Dorsolateral prefrontal cortex (tissue), 122 donors: ENCODE measurements at places on chromosomes 16 and 17.

GRCh38 chr17:79626156-79626890, 15.5 kb upstream of the RBFOX3 start:
- DNase-seq, result peak; percentile 19

DNA sequence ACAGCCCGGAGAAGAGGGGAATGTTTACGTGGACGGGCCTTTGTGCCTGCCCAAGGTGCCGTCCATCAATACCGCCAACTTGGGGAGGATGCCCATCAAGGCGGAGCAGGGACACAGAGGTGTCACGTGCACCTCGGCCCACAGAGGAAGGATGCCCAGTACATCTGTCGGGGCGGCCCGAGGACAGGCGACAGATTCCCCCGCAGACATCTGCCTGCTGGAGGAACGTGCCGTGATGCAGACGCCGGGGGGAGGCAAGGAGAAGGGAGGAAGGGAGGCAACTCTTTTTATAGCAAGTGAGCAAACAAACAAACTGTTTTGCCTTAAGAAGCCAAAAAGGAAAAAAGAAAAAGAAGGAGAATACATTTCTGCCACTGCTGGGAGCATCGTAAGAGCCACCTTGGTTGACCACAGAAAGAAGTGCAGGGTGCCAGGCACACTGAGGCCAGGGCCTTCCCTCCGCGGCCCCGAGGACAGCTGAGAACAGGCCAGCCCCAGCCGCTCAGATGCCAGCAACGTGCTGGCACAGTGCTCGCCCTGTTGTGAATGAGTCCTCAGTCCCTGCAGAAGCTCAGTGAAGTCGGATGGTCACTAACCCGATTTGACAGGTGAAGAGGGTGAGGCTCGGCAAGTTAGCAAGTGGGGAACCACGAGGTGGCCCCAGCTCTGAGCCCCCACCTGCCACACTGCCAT, 146.4 kb downstream of the RBFOX3 start:
- DNase-seq, result no peak

- DNase-seq, result no peak
Measured at GRCh38 chr16:47523342-47524006, 62.3 kb downstream of the PHKB start.

DNA sequence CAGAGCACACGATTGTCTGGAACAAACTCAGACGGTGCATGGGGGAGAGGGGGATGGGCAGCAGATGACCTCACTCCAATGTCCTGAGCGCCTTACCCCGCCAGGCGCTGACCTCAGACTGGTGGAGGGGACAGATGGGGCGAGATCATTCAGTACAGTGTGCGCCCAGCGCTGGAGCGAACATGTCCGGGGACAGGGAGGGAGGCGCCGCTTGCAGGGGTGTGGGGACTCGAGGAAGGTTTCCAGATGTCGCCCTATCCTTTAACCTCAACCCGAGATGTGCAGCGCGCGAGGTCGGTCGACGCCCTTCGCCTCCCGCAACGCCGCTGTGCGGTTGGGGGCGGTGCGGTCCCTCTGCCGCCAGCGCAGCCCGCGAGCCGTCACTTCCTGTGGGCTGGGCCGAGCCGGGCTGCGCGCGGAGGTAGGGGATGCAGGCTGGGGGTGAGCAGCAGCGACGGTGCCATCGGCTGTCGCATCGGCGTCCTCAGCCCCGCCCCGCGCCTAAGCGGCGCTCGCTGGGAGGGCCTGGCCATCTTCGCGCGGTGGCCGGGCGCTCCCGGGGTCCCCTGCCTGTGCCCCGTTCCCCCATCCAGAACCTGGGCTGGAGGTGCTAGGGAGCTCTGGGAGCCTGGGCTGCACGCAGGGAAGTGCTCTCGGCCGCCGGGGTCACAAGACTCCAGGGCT, 5.3 kb upstream of the CDR2L start:
- peak; percentile 91 for DNase-seq

GRCh38 chr17:27466743-27467375, 10.6 kb downstream of the KSR1 start:
- no peak for DNase-seq

- DNase-seq, result no peak
Measured at GRCh38 chr17:42706732-42707131, 24.4 kb downstream of the CNTNAP1 start.
